ENCODE measurements at places on chromosomes 5 and 9. TPM values are rescaled to one million over a fixed set of nuclear protein-coding genes. Genes with fewer than 3 reads are reported as not detected.

Gene WWC1
- total RNA-seq, result 6.1 TPM

Gene UBE2R2
- 21.4 TPM for total RNA-seq

Gene MYOZ3
- total RNA-seq, result 0.34 TPM

- peak; percentile 89 for DNase-seq
These were observed 124.1 kb upstream of the KCNN2 start for GRCh38 chr5:114237766-114238165.

DNA sequence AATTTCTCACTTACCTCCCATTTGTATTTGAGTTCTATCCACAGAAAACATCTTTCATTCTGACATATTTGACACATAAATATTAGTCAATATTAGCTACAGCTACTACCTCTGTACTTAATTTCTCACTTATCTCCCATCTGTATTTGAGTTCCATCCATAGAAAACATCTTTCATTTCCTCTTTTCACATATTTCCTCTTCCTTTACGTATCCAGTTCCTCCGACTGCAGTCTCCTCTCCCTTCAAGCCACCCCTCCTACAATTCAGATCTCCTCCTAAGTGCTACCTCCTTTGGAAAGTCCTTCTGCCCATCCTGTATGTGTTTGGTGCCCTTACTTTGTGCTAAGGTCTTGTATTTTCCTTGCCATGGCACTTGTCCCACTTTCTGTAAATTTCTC is 1.6 kb downstream of the SREK1IP1 start:
- no peak for DNase-seq

GRCh38 chr5:108924457-108924961 is 176.8 kb downstream of the FER start:
- peak; percentile 3 for DNase-seq

GRCh38 chr5:125833398-125833797 is 589.8 kb upstream of the GRAMD2B start:
- no peak for DNase-seq

DNA sequence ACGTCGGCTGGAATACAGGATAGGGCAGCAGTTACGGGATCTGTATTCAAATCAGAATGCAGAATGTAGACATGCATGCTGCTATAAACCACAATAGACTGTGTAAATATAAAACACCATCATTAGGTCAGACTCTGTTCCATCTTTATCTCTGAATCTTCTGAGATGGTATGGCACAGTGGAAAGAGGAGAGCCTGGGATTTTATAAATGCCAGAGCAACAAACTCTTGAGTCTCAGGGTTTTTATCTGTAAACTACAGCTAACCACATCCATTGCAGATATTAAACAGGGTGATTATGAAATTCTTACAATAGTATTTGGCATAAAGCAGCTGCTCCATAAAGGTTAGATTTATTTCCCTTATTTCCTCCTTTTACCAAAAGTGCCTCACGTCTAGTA is 108.7 kb downstream of the ZDHHC21 start:
- DNase-seq, result no peak

DNA sequence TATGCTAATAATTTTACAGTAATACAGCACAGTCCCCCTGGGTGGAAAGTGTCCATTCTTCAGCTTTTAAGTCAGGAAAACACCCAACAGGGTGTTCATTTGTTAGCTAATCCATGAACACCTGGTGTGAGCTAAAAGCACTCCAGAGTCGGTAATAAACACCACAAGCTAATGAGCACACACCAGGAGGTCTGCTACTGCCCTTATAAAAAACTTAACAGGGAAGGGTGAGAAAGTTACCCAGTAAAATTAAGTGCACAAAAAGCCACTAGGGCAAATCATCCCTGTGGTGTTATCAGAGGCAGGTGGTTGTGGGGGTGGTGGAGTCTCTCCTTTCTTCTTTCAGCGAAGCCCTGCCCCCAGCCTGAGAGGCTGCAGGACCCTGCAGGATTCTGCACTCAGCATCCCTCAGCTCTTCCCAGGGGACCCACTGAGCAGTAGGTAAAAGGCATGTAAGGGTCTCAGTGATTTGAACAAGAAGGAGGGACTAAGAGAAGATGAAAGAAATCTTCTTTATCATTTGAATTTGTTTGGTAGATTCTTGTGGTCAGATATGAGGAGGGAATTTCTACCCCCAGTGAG is 14.4 kb downstream of the GDNF start:
- DNase-seq, result no peak

- DNase-seq, result no peak
These were observed 16.1 kb downstream of the SNX18 start for GRCh38 chr5:54533541-54534190.

DNA sequence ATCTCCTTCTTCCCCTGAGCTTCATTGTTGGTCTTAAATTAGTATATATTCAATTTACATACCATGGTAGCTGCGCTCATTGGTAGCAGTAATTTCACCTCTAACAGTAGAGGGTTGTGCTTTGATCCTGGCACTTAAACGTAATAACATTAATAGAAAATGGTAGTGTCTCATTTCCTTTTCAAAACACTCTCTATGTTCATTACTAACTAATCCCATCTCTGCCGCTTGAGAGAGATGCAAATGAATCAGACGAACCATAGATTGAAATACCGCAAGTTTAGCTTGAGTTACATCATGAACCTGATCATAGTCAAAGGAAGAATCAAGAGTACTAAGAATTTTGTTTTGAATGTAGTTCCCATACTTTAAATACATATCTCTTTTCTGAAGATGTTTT is 2.2 kb downstream of the THBS4 start:
- no peak for DNase-seq

All from M059J (cell line).